ENCODE measurements at places on chromosomes 5 and 9.

DNA sequence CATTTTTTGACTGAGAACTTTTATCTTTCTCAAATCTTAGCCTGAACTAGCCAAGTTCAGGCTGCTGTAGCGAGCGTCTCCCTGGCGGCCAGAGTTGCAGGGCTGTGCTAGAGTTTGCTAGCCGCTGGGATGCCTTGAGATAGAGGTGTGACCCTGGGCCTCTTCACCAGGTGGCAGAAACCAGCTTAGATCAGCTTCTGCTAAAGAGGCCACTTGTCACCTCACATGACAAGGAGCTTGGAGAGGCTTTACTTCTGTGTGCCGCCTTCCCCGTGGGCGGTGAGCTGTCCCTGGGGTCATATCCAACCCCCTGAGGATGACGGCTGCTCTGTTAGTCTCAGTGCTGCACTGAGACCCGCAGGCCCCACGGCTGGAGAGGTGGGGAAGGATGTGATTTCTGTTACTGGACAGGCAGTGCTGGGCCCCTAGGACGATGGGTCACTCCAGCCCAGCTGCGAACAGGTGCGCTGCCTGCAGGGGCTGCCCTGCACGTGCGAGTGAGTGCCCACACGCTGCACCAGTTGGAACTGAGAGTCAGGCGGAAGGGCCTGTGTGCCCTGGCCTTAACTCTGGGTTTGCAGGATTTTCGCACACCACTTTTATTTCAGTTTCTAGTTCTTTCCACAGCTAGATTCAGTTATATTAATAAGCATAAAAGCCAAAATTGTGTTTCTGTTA lies 63.8 kb downstream of the EHMT1 start:
- DNase-seq: no peak

- DNase-seq: no peak
These were observed 20.3 kb upstream of the GFPT2 start for GRCh38 chr5:180373454-180373853.

- DNase-seq: no peak
These were observed 29.9 kb upstream of the UNC5A start for GRCh38 chr5:176780176-176781053.

DNA sequence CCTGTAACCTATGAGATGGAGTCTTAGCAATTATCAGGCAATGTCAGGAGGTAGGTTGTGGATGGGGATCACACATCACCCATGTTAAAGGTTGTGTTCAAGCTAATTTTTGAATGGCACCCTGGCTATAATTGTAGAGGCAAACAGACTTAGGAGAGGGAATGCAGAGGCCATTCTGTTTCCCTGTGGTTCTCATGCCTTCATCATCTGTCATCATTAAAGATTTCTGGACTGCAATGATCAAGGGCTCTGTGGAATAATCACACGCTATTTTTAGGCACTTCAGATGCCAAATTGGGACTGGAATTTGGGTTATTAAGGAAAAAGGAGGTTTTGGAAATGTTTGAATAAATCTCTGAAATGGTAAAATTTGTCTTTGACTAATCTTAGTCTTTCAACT lies 1065.4 kb downstream of the TAF11L14 start:
- DNase-seq: no peak

GRCh38 chr9:106639873-106640568 lies 222.9 kb upstream of the ZNF462 start:
- no peak for DNase-seq

DNA sequence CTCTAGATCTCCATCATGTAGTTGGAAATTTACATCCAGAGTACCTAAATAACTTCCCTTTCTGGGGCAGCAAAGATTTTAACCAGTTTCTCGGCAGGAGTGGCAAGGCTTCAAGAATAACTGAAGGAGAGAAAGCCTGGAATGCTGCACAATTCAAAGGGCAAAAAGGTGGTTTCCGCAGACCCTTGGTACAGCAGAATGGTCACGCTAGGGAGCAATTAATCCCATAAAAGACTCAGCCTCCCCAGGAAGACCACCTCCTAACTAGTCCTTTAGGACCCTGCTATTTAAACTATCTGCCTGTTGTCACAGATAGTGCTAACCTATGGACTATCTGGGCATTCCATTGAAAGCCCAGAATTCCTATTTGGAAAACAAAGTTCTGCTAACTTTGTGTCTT lies 3.6 kb downstream of the HTR1A start:
- DNase-seq: no peak

GRCh38 chr5:125793470-125793869 lies 629.7 kb upstream of the GRAMD2B start:
- DNase-seq: no peak

- DNase-seq: no peak
These were observed 852 bp downstream of the IL9 start for GRCh38 chr5:135894789-135895188.

- no peak for DNase-seq
These were observed 24.6 kb downstream of the UBE2QL1 start for GRCh38 chr5:6473284-6473683.

DNA sequence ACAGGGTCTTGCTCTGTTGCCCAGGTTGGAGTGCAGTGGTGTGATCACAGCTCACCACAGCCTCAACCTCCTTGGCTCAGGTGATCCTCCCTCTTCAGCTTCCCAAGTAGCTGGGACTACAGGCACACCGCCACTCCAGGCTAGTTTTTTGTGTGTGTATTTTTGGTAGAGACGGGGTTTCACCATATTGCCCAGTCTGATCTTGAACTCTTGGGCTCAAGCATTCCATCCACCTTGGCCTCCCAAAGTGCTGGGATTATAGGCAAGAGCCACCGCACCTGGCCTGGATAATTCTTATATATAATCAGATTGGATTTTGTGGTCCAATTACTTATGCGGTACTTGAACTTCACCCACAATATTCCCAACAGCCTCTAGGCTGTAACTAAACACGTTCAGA lies 19.8 kb downstream of the CCDC69 start:
- DNase-seq: no peak

DNA sequence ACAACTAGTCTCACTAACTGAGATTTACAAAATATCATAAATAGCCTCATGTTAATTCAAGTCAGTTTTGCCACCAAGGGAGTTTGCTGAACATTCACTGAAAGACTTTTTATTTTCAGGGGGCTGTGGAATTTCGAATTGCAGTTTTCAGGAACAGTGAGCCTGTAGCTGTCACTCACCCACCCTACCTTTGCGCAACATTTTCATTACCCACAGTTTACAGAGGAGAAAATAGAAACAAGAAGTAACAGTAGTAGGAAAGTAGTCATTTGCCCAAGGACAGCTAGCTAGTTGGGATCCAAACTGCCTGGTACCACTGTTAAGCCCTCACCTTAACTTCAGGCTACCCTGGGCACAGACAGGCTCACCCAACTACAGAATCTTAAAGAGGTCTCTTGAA lies 154.1 kb downstream of the ADAMTS12 start:
- DNase-seq: no peak

GRCh38 chr9:131274674-131275331 lies 1.5 kb downstream of the FAM78A start:
- DNase-seq: no peak

GRCh38 chr9:109231593-109231992 lies 64.5 kb upstream of the FRRS1L start:
- no peak for DNase-seq

- no peak for DNase-seq
These were observed 3.7 kb downstream of the GSN start for GRCh38 chr9:121271368-121272341.

- no peak for DNase-seq
These were observed 30.2 kb upstream of the CDKN2B start for GRCh38 chr9:22039258-22039657.

- no peak for DNase-seq
These were observed 14.6 kb upstream of the ACOT12 start for GRCh38 chr5:81408496-81408895.

GRCh38 chr9:121981118-121981883 lies 111.8 kb downstream of the TTLL11 start:
- DNase-seq: no peak

DNA sequence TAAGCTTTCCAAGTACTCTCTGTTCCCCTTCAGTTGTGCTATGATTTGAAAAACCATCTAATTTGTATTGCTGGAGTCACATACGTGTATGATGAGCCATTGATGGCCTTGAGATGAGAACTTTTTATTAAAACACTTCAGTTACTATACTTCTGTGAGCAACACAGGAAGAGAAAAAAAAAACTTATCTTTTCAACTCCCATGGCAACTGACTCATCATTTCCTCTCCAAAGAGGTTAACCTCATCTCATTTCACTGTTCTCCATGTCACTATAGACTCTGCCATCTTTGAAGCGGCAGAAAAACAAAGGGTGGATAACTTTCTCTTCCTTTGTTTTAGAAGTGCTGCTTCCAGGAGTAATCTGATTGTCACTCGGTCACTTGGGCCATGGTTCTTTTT lies 104.3 kb upstream of the PCSK1 start:
- peak; percentile 78 for DNase-seq

DNA sequence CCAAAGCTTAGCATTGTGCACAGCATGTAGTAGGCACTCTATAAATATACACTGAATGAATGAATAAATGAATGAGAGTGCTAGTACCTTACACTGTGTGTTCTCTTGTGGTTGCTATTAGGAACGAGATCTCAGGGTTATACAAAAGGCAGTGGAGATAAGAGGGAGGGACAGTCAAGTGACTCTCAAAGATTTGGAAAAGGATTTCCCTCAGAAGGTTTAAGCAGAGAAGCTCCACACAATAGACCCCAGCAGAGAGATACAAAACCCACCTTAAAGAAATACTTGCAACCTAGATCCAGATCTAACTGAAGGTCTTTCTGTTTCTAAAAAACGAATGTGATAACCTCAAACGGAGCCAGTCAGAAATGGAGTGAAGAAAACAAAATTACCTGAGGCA lies 11.8 kb upstream of the EFNA5 start:
- DNase-seq: no peak

DNA sequence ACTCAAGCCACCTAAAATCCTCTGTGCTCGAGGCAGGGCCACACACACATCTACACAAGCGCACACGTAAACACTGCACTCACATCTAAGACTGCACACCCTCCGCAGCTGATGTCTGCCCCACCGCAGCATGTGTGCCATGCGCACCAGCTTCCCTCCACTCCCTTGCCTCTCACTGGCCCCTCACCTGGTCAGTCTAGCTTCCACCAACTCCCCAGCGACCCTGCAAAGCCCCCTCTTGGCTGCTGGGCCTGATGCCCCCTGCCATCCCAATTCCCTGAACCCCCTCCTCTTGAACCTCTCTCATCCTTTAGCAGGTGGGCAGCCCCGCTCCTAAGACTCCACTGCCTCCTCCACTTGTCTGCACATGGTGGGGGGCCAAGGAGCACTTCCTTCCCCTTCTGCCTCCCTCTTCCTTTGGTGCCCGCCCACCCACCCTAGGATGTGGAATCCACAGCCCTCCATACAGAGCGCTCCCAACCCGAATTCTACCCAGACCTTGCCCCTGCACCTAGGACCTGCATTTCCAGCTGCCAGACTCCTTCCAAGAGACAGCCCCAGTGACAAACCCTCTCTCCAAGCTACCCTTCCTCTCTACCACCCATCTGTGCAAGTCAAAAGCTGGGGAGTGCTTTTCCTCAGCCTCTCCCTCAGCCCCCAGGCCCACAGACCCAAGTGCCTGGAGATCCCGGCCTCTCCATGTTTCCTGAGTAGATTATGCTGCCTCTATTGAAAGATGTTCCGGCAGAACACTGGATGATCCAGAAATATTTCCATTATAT lies 23.9 kb downstream of the ADAMTS2 start:
- no peak for DNase-seq

GRCh38 chr5:113524927-113525326 lies 11.4 kb downstream of the YTHDC2 start:
- DNase-seq: peak; percentile 27

DNA sequence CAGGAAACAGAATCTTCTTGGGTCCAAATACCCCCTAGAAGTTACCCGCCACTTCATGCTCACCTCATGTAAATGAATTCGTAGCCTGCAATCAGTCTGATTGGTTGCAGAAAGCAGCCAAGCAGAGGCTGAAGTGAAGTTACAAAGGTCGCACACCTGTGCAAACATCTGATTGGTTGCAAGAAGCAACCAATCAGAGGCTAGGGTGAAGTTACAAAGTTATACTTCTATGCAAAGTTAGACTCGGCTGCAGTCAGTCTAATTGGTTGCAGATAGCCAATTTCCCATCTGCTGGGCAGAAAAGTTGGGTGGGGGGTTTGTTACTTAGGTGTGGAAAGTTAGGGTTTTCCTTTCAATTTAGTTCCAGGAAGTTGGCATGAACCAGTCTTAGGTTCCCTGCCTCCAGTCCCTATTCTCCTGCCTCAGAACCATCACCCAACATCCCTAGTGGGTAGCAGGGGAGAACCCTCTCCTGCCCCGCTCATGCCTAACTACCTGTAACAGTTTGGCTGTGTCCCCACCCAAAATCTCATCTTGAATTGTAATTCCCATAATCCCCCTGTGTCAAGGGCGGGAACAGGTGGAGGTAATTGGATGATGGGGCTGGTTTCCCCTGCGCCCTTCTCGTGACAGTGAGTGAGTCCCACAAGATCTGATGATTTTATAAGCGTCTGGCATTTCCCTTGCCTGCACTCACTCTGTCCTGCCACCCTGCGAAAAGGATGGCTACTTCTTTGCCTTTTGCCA lies 1.2 kb upstream of the RUSC2 start:
- DNase-seq: no peak

DNA sequence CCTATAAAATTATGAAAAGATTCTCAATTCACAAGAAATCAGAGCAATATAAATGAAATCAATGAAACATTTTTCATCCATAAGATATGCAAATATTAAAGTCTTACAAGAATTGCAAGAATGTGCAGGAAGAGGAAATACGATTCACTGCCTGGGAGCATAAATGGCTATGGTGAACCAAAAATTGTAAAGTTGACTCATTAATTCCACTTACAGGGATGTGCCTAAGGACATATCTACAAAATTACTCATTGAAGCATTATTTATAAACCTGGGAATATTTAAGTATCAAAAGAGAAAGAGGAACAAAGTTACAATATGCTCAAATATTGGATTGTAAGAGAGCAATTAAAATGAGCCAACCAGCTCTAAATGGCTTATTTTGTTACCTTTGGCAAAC lies 6.9 kb upstream of the NIPSNAP3A start:
- no peak for DNase-seq

DNA sequence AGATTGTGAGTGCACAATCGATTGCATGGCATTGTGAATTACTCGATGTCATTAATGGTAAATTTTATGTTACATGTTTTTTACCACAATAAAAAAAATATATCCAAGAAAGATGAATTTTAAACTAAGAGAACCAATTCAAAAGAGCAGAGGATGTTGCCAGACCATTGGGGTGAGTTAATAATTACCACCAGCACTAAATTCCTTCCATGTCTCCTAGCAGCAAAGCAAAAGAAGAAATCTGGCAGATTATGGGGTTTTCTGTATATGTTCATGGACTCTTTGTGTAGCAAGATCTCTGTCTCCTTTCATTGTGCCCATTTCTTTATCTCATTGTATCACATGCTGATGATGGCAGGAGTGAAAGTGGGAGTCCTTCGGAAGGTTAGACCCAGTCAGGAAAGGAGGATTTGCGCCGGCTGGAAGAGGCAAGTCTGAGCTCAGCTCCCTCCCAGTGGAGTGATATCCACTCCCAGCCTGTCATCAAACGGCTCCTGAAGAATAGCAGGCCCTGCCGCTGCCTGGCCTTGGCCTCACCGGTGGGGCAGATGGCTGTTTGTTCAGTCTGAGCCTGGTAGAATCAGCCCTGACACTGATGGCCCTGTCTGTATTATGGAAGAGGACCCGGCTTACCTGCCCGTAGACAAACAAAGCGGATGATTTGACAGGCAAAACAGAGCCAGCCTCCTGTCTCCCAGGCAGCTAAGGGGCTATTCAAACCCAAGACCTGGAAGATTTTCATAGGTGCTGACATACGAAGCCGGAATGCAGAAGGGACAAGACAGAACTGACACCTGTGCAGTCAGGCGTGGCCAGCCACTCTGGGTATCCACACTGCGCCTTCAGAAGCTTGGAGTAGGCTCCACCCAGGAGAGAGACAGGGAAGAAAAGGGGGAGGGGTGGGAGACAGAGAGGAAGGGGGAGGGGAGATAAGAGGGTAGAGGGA lies 21.9 kb upstream of the FOXE1 start:
- DNase-seq: no peak
